ENCODE measurements at places on chromosomes 2 and 18.
A peak's percentile ranks its signal among the peaks of the same experiment; 100 is the strongest.

DNA sequence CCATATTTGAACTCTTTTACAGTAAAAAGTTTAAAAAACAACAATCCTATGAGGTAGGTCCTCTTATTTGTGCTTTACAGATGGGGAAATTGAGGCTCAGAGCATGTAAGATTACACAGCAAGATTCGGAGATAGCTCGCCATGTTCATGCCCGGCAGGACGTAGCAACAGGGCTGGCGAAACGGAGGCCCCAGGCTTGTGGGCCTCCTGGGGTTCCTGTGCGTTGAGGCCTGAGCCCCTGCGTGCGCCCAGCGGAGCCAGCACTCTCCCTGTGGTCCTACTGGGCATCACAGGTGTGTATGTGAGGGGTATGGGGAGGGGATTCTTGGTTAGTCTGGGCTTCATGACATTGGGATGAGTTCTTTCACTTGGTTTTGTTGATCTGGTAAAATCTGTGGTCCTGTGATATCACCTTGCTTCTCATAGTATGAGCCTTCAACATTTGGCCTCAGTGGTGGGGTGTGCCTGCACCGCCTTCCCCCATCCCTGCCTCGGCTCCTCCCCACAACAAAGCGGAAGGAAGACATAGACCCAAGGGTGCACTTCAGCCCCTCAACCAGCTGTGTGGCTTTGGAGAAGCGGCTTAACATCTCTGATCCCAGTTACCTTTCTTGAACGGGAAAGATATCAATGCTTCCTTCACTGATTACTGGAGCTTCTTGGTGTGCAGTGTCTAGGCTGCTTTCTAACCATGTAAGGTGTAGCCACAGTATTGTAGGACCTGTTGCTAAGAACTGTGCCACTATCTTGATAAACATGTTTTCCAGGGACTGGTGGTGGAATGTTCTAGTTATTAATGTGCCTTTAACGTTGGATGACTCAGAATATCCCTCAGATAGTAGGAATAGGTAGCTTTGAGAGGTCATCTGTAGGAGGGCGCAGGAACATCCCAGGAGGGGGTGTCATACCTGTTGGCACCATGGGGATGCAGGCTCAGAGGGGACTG is 37.2 kb downstream of the HPCAL1 start:
- DNase-seq = peak; percentile 15

DNA sequence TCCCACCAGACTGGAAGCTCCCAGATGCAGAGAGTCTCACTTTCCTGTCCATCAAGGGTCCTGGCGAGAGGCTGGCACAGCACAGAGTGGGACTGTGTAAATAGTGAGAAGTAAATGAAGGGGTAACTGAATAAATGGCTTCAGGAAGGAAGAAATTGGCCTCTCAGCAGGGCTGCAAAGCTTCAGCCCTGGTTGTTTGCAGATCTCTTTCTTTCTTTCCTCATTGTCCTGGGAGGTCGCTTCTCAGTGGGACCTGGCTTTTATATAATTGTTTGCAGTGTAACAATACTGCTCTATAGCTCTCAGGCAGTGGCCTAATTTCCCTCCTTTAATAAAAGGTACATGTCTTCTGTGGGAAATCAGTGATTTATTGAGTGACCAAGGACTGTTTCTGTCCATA is 74.9 kb upstream of the GPR45 start:
- DNase-seq = no peak

GRCh38 chr2:33108483-33109443 is 162.0 kb downstream of the LTBP1 start:
- peak; percentile 32 for DNase-seq

DNA sequence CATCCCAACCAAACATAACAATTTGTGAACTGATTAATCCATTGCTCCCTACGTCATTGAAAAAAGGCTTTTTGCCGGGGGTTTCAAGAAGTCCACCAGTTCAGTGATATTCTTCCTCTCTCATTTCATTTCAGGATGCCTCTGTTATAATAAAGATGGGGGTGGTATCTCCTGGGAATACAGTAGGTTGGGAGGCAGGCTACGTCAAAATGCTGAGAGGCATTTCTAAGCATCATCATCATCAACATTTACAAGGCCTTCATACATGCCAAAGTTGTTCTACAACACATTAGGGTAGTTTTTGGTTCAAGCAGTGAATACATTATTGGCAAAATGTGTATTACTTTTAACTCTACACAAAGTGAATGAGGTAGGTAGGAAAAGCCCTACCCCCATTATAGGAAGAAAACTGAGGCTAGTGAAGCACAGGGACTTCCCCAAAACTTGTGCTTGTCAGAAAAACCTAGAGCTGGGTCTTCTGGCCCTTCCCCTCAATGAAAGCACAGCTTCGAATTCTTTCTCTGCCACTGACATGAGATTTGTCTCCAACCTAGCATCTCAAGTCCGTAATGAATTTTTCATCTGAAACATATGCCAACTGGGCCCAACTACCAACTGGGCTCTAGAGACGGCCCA is 11.3 kb downstream of the OSR1 start:
- DNase-seq = no peak

- no peak for DNase-seq
These were observed 7.7 kb upstream of the PXDN start for GRCh38 chr2:1751767-1752725.

DNA sequence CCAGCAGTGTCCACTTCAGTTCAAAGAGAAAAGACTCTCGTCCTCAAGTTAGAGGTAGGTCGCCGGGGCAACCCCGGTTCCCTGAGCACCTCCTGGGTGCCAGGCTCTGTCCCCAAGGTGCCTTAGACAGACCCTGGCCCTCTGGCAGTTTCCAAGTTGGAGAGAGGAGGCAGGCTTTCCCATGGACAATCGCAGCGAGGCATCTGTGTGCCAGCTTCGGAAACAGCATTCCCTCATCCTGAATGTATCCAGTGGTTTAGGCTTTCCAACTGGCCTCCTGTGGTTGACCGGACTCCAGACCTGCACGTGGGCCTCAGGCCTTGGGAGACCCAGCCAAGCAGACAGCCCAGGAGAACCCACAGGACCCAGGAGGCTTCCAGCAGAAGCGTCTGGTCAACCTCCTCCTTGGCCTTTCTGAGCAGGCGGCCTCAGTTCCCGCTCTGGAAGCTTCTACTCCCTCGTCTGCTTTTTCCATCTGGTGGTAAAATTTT is 70.3 kb downstream of the KCNF1 start:
- DNase-seq = no peak

DNA sequence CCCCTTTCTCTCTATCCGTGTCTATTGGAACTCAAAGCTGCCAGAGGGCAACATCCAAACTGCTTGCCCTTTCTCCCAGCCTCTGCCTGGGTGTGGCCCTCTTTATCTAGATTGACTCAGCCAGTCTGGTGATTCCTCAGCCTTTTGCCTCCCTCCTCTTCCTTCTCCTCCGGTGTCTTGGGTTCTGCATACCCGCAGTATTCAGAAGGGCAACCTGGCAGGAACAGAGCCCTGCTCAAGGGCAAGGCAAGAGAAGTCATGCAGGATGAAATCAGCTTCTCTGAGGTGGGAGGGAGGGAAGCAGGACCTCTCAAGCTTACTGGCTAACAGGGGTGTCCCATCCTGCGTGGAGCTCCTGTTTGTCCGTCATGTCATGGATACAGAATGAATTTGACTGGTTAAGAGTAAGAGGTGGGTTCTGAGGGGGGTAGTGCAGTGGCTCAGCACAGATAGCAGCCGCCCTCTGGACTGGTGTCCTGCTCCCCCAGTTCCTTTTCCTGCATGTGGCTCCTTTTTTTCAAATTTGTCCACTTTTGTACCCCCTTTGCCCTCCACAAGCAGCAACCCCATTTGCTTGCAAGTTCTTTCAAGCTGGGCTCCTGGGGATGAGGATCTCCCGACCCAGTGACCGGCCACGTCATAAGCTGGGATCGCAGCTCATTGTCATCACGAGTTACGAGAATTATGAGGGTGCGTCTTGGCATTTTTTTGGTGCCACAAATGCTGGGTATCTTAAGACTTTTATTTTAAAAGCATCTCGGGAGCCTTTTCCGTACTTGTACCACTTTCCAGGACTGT is 154.1 kb downstream of the FHOD3 start:
- no peak for DNase-seq

DNA sequence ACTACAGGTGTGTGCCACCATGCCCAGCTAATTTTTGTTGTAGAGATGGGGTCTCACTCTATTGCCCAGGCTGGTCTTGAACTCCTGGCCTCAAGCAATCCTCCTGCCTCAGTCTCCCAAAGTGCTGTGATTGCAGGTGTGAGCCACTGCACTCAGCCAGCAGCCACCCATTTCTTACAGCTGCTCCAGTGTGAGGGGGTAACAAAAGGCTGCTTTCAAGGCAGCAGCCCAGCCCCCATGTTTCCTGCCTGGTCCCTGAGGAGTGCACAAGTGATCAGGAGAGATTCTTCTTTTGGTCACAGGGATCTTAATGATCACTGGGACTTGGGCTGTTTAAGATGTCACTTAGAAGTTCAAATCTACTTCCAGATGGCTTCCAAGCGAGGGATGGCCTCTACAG is 15.2 kb upstream of the CXCR4 start:
- no peak for DNase-seq

DNA sequence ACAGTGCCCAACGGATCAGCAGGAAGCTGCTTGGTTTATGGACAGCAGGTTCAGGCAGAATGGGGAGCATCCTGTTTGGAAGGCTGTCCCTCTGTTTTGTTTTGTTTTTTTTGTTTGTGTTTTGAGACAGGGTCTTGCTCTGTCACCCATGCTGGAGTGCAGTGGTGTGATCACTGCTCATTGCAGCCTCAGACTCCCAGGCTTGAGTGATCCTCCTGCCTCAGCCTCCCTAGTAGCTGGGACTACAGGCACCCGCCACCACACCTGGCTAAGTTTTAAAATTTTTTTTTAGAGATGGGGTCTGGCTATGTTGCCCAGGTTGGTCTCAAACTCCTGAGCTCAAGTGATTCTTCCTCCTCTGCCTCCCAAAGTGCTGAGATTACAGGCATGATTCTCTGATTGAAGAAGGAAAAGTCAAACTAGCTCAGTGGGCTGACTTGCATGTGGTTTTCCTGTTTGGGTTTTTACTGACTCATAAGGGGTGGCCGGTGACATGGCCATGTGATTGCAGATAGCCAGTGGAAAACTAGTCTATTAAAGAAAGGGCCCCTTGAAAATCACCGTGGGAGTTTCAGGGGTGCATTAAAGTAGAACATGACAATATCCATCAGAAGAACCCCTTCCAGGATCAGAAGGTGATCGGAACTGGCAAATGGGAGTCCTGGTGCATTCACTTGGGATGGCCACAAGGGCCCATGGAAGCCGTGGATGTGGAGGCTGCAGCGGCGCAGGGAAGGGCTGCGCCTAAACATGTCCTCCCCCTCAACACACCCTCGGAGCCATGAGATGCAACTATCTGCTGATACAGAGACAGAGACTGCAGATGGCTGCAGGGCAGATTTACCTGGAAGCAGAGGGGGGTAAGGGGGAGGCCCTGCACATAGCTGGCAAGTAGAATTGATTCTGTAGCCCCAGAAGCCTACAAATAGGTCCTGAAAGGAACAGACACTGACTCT is 26.5 kb downstream of the AQP12B start:
- peak; percentile 15 for DNase-seq

- DNase-seq = no peak
These were observed 60.8 kb downstream of the THNSL2 start for GRCh38 chr2:88230911-88231310.

GRCh38 chr18:76364282-76365259 is 130.5 kb downstream of the ZNF516 start:
- no peak for DNase-seq

GRCh38 chr2:12948961-12949353 is 232.2 kb downstream of the TRIB2 start:
- DNase-seq = no peak

DNA sequence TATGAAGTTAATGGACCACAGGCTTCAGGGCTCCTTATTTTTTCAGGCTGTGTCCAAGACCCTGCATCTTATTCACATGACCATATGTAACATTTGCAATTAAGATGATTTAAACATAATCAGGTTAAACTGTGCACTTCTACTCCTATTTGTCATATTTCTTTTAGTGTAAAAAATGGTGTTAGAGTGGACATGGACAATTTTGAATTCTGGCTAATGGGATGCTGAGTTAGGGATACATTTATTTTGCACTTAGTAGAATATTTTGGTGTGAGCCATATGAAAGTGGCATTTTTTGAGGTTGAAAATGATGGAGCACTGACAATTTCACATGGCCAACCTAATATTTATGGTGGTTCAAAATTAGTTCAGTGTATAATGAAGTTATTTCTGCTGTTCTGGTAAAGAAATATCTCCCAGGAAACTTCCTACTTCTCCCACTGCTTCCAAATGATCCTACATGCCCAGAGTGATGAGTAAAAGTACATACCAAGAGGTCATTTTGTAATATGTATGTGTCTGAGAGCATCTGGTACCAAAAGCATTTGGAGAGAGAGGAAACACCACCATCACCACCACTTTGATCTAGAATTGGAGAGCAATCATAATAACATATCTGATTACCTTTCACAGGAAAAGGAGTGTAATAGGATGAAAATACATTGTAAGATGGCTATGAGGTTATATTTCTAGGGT is 36.0 kb downstream of the GULP1 start:
- DNase-seq = no peak

DNA sequence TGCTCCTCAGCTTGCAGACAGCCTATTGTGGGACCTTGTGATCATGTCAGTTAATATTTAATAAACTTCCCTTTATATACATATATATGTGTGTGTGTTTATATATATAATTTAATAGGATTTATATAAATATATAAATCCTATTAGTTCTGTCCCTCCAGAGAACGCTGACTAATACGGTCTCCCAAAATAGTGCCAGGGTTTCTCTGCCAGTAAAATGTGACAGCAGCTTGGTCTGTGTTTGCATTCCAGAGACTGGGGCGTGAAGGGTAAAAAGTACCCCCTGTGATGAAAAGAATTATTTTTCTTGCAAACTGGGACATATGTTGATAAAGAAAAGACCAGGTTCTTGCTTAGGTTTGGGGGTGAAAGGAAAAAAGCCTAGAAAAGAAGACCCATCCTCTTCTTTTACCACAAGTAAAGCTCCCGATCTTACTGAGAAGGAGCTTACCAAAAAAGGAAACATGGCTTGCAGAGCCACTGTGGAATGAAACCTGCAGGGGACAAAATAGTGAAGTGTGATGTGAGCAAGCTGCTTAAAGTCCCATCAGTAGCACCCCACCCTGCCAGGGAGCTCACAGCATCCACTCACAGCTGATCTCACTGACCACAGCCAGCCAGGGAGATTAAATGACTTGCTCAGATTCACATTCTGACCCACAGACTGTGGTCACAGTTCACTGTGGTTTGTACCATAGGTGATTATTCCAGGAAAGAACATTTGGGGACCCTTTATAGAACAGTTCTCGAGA is 110.9 kb upstream of the RMP24 start:
- no peak for DNase-seq

GRCh38 chr2:240168546-240169361 is 28.3 kb upstream of the OTOS start:
- no peak for DNase-seq
